ENCODE measurements at places on chromosomes 7 and 10.

DNA sequence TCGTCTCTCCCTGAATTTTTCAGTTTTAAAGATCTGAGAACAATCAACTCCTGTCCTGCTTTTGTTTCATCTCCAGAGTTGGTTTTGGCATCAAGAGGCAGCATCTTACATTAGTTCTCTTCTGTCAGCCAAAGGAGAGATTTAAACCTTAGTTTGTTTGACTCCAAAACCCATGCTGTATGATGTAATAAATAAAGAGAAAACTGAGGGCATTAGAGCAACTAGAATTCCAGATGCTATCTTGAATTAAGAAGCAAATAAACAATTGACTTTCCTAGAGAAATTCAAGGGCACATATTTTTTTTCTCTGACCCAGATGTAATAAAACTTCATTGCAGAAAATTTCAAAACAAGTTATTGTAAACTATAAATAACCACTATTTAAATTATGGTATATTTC is 54.4 kb downstream of the INHBA start:
- no peak for DNase-seq

GRCh38 chr10:103847346-103847745 is 8.0 kb downstream of the SH3PXD2A start:
- no peak for DNase-seq

- no peak for DNase-seq
Observed at GRCh38 chr7:71753956-71754664, 622.2 kb downstream of the GALNT17 start.

DNA sequence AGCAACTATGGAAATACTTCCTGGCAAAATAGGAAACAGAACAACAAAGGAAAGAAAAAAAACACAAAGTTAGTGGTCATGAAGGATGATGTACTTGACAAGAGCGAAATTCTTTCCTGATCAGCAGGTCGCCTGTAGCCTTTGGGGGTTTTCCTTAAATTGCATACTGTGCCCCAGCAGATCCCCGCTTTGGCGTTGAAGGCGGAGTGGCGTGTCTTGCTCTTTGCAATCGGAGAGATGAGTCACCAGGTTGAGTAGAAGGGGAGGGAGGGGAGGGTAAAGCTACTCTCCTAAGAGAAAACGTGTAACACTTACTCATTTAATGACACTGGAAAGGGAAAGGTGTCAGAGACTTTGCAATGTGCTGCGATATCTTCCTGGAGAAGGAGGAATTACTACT is 587.2 kb downstream of the SORCS1 start:
- DNase-seq = no peak

DNA sequence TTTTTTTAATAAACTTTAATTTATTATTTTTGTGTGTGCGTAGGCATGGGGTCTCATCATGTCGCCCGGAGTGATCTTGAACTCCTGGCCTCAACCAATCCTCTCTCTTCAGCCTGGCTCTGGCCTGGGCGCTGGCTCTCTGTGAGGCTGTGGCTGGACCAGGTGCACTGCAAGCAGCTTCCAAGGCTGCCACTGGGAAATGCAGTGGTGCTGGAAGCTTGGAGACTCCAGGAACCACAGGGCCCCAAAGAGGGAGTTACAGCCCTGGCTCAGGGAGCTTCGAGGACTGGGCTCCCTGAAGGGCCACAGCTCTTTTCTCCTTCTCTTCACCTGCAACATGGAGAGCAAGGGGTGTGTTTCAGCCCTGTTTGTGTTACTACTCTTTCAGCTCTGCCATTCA is 36.7 kb upstream of the BNIP3 start:
- DNase-seq = no peak

- DNase-seq = no peak
Observed at GRCh38 chr7:6237011-6237410, 35.4 kb downstream of the CYTH3 start.

- DNase-seq = no peak
Observed at GRCh38 chr7:23598296-23598695, 1.1 kb downstream of the CCDC126 start.

- DNase-seq = no peak
Observed at GRCh38 chr10:45607276-45607675, 65.3 kb downstream of the ZFAND4 start.
